ENCODE measurements at places on chromosomes 2 and 18. TPM values are rescaled to one million over a fixed set of nuclear protein-coding genes. Genes with fewer than 3 reads are reported as not detected.

GRCh38 chr2:216195565-216196029, 86.4 kb downstream of the XRCC5 start:
- no peak for DNase-seq

The AMER3 gene
- total RNA-seq = not detected

GRCh38 chr2:160583146-160583535, 89.5 kb upstream of the RBMS1 start:
- no peak for DNase-seq

The FRZB gene
- not detected for total RNA-seq

The DES gene
- not detected for total RNA-seq

DNA sequence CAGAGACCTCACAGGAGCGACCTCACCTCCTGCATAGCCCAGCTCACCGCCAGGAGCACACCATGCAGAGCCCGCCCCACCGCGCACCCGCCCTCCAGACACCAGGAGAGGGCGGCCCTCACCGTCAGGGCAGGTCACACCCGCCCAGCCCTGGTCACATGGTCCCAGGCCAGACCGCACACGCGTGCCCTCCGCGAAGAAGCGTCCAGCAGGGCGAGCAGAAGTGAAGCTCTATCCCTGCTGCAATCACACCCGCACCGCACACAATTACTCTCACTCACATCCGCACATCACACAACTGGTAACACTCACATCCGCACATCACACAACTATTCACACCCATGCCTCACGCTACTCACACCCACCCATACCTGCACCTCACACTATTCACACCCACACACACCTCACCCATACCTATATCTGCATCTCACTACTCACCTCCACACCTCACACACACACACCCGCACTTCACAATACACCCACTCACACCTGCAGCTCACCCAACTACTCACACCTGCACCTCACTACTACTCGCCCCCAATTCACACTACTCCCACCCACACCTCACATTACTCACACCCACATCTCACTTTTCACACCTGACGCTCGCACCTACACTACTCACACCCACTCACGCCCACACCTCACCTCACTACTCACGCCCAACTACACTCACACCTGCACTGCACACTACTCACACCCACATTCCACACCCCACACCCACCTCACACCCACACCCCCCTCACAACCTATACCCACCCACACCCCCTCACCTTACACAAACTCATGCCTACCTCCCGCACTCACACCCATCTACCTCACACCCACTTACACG, 242.0 kb downstream of the HDAC4 start:
- DNase-seq = no peak

The IL18R1 gene
- 11.0 TPM for total RNA-seq

- DNase-seq = no peak
Measured at GRCh38 chr2:3208591-3208990, 169.0 kb downstream of the EIPR1 start.

GRCh38 chr2:174166261-174166660, 82.1 kb downstream of the OLA1 start:
- DNase-seq = no peak

GRCh38 chr2:85453571-85453970, 35.1 kb downstream of the SH2D6 start:
- DNase-seq = no peak

DNA sequence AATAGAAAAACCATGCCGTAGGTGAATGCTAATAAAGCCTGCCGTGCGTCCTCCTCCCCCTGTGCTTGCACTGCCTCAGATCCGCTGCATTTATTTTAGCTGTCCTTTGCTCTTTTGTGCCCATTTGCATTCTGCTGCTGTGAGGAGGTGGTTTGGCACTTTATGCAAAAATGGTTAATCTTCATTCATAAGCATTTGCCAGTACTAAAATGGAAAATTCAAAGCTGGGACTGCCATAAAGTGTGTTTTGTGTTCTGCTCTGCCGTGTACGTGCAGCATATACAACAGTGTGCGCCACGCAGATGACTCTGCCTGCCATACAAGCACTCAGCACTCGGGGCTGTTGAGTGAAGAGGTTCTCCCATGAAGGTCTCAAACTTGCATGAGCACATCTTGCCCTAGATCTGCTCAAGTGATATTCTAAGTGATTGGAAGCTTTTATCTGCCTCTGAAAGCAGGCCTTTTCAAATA, 73.6 kb downstream of the SPATS2L start:
- peak; percentile 6 for DNase-seq

DNA sequence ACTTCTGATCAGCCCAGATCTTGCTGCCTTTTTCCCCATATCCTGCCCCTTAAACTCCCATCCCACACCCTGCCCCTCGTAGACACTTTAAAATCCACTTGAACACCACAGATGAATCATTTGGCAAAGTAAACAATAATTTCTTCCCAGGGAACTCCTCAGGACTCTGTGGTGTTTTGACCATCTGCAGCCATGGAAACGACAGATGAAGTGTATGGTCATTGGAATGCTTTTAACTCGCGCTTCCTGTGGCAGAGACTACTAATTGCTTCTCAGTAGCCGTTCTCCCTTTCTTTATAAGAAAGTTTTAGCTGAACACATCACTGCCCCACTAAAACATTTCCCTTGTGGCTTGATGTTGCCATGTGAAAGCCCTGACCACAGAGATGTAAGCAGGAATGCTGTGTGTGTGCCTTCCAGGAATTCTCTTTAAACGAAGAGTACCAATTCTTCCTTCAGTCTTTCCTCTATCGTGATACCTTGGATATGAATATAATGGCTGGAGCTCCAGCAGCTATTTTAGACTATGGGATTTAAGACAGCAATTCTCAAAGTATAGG, 92.7 kb upstream of the PARD3B start:
- no peak for DNase-seq

The EFHD1 gene
- total RNA-seq = 1.4 TPM

- no peak for DNase-seq
Measured at GRCh38 chr18:14917311-14917710, 169.3 kb downstream of the ANKRD30B start.
